Posterior cingulate gyrus (tissue), 11 donors: ENCODE measurements at places on chromosomes 16 and 17.

DNA sequence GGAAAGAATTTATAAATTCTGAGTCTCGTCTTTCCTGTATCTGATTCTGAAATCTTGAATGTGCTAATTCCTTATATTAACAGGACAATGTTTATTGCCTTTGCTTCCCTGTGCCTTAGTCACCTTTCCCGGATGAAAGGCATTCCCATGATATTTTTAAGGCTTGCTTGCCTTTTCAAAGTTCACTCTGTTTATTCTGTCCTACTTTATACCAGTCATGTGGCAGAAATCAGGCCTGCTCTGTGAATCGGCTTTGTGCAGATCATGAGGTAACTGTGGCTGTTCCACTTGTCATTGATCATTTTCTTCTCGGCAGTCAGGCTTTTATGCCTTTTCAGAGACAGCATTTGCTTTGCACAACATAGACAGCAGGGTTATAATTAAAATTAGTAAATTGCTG, 28.8 kb upstream of the ABCC11 start:
- DNase-seq, result no peak

DNA sequence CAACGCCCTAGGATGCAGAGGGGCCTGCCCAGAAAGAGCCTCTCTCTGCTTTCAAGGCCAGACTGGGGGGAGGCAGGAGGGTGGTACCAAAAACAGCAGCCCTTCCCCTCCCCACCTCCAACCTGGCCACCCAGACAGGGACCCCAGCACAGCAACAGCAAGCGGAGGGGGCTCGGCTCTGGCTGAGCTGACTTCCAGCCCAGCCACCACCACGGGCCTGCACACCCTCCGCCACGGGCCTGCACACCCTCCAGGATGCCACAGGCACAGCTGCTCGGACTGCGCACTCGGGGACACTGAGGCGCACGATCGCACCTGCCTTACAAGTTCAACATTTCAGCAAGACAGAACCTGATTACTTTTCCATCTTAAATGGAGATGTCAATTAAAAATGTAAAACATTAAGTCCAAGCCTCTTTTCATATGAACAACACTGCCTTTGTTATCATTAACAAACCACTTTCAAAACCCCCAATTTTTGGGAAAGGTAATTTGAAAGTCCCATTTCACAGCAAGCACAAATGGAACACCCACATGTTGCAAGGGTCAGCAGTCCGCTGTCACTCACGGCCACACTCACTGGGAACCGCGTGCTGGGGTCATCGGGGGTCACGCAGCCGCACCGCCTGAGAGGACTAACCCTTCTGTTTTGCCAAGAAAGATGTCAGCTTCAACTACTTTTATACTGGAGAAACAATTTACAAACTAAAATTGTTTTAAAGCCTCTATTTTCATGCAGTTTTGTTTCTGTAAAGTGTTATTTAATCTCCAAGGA, 76.4 kb downstream of the ANKRD11 start:
- no peak for DNase-seq

DNA sequence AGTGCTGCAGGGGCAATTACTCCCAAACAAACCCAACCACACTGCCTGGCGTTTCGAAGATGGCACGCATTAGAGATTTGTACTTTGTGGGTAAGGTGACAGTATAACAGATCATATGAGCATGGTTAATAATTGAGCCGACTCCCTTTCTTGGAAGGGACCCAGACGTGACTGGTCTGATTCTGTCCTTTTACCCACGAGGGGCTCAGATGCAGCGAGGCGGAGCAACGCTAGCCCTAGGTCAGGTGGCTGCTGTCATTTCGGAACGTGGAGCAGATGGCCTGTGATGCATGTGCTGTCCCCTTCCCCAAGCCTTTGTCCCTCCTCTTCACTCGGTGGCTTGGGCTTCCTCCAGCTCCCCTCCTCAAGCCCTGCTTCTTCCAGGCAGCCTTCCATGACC, 84.2 kb downstream of the SNX29 start:
- no peak for DNase-seq

DNA sequence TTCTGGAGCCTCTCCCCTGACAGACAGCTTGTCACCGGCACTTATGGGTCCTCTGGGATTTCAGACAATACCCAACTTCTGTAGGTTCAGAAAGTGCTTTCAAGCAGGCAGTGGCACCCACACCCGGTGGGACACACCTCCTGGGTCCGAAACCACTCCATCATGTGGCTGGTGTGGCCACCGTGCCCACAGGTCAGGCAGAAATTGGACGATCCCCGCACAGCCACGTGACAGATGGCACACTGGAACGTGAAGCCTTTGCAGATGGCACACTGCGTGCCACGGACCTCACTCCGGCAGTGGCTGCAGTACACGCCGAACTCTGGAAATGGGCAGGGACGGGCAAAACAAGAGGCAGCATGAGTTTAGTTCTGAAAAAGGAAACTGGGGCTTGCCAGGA, 99.5 kb upstream of the FA2H start:
- no peak for DNase-seq

GRCh38 chr16:17571499-17572093, 100.8 kb upstream of the XYLT1 start:
- DNase-seq, result no peak

DNA sequence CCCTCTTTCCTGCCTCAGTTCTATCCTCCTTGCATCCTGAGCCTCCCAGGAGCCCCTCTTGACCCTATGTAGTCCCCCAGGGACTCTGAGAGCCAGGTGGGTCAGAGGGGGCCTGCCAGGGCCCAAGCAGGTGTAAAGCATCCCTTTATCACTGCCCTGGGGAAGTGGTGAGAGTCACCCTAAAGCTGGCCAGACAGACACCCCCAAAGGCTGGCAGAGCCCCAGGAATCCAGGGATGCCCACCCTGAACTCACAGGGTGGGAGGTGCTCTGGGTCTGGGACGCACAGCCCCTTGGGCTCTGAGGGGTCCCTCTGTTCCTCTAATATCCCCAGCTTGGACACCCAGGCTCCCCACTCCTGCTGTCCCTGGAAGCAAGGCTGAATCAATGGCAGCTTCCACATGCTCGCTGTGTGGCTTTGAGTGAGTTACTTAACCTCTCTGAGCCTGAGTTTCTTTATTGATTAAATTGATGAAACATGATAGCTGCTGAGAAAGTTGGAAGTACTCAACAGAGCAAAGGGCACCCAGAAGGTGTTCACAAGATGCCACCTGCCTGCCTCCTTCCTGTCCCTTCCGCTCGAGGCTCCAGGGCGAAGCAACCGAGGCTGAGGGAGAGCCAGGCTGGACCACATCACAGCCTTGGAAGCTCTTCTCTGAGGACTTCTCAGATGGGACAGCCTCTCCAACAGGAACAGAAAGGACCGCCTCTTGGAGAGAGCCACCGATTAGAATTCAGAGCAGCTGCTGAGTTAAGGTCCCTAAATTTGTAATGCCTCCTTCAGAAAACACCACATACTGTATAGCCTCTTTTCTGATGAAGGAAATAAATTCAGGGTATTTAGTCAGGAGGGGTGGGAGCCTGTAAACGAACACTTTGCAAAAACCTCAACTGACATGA, 67.1 kb upstream of the DOC2B start:
- no peak for DNase-seq

DNA sequence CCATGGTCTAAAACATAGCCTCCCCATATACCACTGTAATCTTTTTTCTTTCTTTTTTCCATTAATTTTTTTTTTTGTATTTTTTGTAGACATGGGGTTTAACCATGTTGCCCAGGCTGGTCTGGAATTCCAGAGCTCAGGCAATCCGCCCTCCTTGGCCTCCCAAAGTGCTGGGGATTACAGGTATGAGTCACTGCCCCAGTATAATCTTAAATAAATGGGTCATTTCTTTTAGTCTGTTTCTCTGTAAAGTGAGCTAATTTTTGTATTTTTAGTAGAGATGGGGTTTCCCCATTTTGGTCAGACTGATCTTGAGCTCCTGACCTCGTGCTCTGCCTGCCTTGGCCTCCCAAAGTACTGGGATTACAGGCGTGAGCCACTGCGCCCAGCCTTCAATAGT, 5.7 kb upstream of the NME1 start:
- no peak for DNase-seq

- no peak for DNase-seq
These were observed 108.9 kb upstream of the EEF2KMT start for GRCh38 chr16:5206331-5206990.

DNA sequence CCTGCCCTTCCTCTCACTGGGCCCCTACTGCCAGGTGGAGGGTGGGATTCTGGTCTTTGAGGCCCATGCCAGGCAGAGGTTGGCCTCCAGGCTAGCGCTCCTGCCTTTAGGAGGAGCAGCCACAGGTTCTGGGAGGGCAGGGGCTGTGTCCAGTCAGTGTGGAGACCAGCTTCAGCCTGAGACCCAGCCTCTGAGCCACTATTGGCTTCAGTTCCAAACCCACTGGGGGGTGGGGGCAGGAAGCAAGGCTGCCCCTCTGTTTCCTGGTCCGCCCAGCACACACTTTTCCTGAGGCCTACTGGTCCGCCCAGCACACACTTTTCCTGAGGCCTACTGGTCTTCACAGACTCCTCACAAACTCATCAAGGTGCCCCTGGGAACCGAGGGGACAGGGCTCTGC, 16.4 kb downstream of the SLC5A10 start:
- no peak for DNase-seq

DNA sequence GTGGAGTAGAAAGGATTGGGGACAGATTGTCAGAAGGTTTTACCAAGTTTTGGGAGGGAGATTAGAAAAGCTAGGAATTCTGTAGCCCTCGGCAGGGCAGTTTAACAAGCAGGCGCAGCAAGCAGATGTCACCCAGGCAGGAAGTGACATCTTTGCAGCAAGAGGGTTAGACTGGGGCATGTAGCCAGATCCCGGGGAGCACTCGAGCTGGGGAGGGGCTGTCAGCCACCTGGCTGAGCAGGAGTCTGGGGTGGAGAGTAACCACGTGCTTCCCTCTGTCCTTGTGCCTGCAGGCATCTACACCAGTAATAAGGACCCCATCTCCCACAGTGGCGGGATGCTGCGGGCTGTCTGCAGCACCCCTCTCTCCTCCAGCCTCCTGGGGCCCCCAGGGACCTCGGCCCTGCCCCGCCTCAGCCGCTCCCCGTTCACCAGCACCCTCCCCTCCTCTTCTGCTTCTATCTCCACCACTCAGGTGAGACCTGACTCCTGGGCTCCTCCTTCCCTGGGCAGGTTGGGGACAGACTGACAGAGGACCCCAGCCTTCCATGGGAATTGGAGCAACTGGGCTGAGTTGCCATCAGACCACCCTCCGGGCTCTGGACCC, 12.2 kb downstream of the MLLT6 start:
- DNase-seq, result no peak

GRCh38 chr16:3879258-3879886, 1.1 kb downstream of the CREBBP start:
- DNase-seq, result no peak

- DNase-seq, result no peak
These were observed 559 bp downstream of the MVD start for GRCh38 chr16:88662222-88662842.

DNA sequence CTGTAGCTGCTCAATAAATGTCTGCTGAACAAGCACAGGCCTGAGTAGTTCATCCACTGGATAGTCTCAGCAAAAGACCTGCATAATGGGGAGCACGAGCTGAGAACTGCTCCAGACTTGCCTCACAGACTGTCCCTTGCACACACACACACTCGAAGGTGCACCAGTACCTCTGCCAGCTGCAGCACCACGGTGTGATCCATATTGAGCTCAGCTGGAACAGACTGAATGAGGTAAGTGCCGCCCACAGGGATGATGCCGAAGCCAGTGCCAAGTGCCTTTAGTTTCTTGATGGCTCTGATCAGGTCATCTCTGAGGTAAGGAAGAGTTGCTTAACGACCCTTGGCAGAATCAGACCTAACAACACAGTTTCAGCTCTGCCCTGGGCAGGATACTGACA, 11.6 kb downstream of the SNF8 start:
- no peak for DNase-seq

DNA sequence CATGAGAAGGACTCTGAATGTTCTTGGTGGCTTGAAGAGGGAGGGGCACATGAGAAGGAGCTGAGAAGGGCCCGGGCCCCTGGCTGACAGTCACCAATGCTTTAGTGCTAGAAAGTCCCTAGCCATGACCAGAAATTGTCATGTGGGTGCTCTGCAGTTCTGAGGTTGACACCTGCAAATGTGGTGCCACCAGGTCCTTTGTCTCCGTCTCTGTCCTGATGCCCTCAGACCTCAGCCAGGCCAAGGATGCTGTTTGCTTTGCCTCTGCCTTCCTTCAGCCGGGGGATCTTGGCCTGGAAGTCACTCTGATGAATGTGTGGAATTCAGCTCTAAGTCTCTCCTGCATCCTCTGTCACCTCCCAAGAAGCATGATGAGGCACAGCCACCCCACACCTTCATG, 63.6 kb downstream of the TNFRSF13B start:
- DNase-seq, result no peak

DNA sequence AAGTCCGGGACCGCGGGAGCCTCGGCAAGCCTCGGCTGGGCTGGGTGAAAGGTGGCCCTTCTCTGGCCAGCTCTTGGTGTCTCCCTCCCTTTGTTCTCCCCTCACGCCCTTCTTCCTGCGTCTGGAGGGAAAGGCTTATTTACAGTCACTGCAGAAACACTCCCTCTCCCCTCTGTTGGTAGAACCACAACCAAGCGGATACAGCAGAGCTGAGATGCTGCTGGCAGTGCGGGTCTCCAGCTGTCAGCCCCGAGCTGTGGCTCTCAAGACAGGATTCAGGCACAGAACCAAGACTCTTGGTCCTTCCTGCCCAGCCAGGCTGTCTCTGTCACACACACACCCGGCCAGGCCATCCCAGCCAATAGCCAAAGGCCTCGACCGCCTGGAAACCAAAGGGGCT, 133.3 kb downstream of the ENGASE start:
- DNase-seq, result no peak

DNA sequence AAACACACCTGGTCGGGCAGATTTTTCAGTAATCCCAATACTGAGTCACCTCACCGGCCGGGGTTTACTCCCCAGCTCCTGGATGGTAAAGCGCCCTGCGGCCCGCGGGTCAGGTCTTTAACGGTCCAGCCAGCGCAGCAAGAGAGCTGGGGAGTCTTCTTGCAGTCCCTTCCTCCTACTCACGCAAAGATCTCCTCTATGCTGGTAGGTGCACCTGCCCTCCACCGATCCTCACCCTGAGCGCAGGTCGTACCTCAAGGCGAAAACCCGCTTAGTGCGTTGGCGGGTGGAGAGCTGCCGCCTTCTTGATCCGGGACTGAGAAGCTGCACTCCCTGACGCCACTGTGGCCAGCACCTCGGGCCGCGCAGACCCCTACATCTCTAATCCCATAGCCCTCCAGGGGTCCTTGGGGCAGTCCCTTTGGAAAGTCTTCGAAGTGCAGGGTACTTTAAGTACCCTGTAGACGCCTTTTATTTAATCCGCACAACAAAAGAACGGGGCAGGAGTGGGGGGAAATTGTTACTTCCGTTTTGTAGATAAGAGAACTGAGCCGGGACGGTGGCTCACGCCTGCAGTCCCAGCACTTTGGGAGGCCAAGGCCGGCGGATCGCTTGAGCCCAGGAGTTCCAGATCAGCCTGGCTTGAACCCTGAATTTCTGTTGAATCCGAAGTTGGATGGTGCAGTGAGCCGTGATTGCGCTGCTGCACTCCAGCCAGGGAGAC, 10.4 kb upstream of the HOXB13 start:
- DNase-seq, result no peak

DNA sequence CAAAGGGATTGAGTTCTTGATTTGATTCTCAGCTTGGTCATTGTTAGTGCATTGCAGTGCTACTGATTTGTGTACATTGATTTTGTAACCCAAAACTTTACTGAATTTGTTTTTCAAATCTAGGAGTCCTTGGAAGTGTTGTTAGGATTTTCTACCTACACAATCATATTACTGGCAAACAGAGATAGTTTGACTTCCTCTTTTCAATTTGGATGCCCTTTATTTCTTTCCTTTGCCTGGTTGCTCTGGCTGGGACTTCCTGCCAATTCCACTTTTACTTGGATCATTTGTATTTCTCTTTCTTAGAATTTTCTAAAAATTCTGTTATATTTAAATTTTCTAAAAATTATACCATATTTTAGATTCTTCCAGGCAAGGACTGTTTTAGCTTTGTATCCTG, 151.1 kb downstream of the FTO start:
- DNase-seq, result no peak
